ENCODE measurements at places on chromosomes 2 and 18.
A peak's percentile ranks its signal among the peaks of the same experiment; 100 is the strongest.

- DNase-seq = peak; percentile 71
Observed at GRCh38 chr2:165698444-165698884, 95.6 kb downstream of the GALNT3 start.

- peak; percentile 61 for DNase-seq
Observed at GRCh38 chr18:34039201-34039600, 185.5 kb downstream of the NOL4 start.

GRCh38 chr2:169664978-169665930 is 29.0 kb downstream of the CFAP210 start:
- DNase-seq = no peak

- DNase-seq = no peak
Observed at GRCh38 chr2:120764991-120765677, 29.5 kb downstream of the GLI2 start.
